ENCODE measurements at places on chromosomes 11 and 22. TPM values are rescaled to one million over a fixed set of nuclear protein-coding genes. Genes with fewer than 3 reads are reported as not detected.

The PPFIBP2 gene
- total RNA-seq, result 109 TPM

The CCDC87 gene
- 0.22 TPM for total RNA-seq

The SPDYC gene
- not detected for total RNA-seq

The MMP3 gene
- total RNA-seq, result not detected

The NEAT1 gene
- 578 TPM for total RNA-seq

The SYT7 gene
- not detected for total RNA-seq

The TTLL1 gene
- 1.5 TPM for total RNA-seq
